ENCODE measurements at places on chromosomes 3 and 15.

DNA sequence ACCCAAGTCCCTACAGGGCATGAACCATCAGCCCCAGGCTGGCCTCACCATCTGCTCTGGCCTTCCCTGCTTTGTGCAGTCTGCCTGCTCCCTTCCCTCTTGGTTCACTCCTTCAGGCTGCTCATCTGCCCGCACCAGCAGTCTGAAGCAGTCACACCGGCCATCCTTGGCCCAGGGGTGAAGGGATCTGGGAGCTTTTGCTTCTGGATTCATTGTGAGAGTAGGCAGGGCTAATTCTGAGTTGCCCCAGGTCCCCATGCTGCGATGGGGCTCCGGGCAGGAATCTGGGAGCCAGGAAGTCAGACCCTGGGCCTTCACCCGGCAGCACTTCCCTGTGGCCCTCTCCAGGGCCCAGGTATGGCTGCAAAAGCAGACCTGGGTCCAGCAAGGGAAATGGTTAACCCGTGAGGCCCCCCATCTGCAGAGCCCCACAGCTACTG is 99.7 kb downstream of the VGLL4 start:
- no peak for ATAC-seq
- peaks cover 9% of the 10 kb centered on the region for H3K4me1 ChIP-seq
- no peak overlapping the region for H3K27ac ChIP-seq
- H3K27me3 ChIP-seq = no peaks in the 10 kb centered on the region
- no peak overlapping the region for H3K4me3 ChIP-seq

DNA sequence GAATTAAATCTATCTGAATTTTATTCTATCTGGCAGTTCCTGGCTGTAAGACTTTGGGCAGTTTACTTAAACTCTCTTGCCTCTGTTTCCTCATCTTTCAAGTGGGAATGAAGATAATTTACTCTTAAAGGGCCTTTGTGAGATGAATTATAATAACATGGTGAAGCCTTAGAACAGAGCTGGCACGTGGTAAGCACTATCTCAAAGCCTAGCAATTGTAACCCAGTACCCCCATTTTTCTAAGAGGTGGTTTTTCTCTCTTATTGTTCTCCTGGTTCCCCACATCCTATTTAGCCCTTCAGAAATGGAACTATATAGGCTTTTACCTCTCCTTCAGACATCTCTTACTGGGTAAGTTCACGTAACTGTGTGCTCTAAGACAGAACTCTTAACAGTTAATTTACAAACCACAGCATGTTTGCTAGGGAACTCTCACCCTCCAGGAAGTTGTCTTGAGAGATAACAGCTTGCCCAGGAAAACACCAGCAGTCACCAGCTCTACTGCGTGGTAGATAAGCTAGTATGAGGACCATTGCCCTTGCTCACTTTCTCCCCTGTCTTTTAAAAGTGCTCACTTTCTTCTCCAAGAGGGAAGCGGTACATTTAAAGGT is 12.3 kb upstream of the CRBN start:
- H3K27me3 ChIP-seq = peaks cover 22% of the 10 kb centered on the region
- H3K4me3 ChIP-seq = no peak overlapping the region
- no peaks in the 10 kb centered on the region for H3K4me1 ChIP-seq
- ATAC-seq = no peak

DNA sequence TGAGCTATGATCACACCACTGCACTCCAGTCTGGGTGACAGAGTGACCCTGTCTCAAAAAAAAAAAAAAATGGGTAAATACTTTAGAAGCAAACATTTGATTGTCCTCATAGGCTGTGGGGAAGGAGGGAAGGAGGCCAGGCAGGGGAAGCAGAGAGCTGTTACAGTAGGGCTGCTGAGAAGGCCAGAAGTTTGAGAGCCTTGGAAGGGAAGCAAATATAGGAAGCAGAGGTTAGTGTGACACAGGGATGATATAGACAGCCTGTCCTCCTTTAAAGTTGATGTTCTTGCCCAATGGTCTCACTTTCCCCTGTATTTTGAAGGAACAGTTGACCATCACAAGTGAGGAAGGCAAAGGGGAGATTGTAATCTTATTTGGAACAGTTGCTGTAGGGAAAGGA is 5.3 kb upstream of the ALPK3 start:
- H3K36me3 ChIP-seq = peaks cover 10% of the 10 kb centered on the region
- no peak for ATAC-seq
- H3K27ac ChIP-seq = no peak overlapping the region

GRCh38 chr3:128591738-128592426 is 58.7 kb downstream of the RPN1 start:
- H3K4me3 ChIP-seq = no peak overlapping the region
- H3K4me1 ChIP-seq = peaks cover 5% of the 10 kb centered on the region

GRCh38 chr3:74004386-74004785 is 379.6 kb upstream of the PDZRN3 start:
- H3K4me1 ChIP-seq = no peaks in the 10 kb centered on the region
- no peaks in the 10 kb centered on the region for H3K36me3 ChIP-seq
- ATAC-seq = no peak
- H3K4me3 ChIP-seq = no peak overlapping the region
- no peak overlapping the region for H3K27ac ChIP-seq
- H3K27me3 ChIP-seq = no peaks in the 10 kb centered on the region

DNA sequence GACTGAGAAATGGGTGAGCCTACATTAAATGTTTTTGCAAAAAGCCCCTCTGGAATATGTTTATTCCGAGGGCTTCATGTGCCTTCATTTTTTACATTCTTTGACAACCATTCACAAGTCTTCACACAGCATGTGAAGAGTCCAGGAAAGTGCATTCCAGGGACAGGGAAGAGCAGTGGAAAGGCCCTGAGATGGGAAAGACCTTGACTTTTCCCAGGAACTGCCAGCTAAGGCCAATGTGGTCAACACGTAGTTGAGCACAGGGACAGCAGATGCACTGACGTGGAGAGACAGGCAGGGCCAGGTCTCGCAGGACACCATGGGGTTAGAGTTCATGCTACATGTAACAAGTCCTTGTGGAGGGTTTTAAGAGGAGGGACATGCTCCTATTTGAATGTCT is 21.7 kb downstream of the SSR3 start:
- H3K27me3 ChIP-seq = no peaks in the 10 kb centered on the region
- H3K4me1 ChIP-seq = no peaks in the 10 kb centered on the region
- no peak overlapping the region for H3K27ac ChIP-seq
- H3K36me3 ChIP-seq = peaks cover 51% of the 10 kb centered on the region
- no peak for ATAC-seq
- H3K4me3 ChIP-seq = no peak overlapping the region
